ENCODE measurements at places on chromosomes 16 and 17.

- no peak for DNase-seq
Measured at GRCh38 chr17:8059131-8059530, 20.3 kb downstream of the ALOX15B start.

- no peak for DNase-seq
Measured at GRCh38 chr17:15412606-15413005, 54.8 kb downstream of the CDRT4 start.

GRCh38 chr16:83338941-83339340 lies 468.8 kb upstream of the HSBP1 start:
- DNase-seq = no peak

DNA sequence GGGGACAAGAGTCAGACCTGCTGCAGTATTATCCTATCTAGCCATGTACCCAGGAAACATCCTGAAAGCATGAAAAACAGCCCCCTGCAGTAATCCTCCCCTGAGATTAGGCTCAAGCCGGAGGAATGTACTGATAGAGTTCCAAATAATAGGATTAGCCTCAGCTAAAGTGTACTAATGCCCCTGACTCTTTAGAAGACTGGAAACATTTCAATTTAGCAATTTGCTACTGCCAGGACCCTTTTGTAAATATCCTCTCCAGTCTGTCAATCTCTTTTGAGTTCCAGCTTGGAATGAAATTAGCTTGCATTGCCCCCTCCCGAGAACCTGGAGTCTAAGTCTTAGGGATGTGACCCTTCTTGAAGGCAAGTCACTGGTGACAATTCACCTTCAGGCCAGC lies 110.8 kb upstream of the DNAH9 start:
- DNase-seq = no peak

- no peak for DNase-seq
Measured at GRCh38 chr17:13885953-13886889, 183.1 kb upstream of the COX10 start.

GRCh38 chr16:86216591-86216990 lies 293.7 kb upstream of the FOXF1 start:
- no peak for DNase-seq

DNA sequence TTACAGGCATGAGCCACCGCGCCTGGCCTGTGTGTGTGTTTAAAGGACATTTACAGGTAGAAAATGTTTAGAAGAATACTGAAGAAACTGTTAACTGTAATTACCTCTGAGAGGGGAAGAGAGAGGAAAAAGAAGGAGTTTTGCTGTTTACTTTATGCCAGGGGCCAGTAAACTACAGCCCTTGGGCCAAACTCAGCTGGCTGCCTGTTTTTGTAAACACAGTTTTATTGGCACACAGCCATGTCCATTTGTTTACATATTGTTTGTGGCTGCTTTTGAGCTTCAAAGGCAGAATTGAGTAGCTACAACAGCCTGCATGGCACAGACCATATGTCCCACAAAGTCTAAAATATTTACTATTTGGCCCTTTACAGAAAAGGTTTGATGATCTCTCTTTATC lies 76.4 kb downstream of the GPR139 start:
- DNase-seq = no peak

GRCh38 chr17:60086818-60087591 lies 8.3 kb upstream of the HEATR6 start:
- DNase-seq = no peak

GRCh38 chr17:78889531-78889930 lies 13.5 kb downstream of the CEP295NL start:
- no peak for DNase-seq

GRCh38 chr16:53053967-53054669 lies 673 bp upstream of the CHD9 start:
- DNase-seq = no peak

DNA sequence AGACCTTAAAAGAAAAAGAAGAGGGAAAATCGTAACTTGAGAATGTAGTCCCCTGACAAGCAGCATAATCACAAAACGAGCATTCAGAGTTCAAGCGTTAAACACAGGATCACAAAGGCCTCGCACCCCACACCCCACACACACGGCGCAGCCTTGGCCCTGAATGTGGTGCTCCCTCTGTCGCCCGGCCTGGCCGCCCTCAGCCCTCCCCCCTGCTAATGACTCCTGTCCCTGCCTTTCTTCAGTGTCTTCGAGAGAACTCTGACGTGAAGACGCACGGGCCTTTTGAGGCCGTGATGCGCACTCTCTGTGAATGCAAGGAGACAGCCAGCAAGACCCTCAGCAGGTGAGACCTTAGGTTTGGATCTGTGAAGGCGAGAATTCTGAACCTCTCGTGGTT lies 47.5 kb upstream of the ENDOV start:
- DNase-seq = no peak

- DNase-seq = no peak
Measured at GRCh38 chr17:13478326-13478830, 123.4 kb downstream of the HS3ST3A1 start.

DNA sequence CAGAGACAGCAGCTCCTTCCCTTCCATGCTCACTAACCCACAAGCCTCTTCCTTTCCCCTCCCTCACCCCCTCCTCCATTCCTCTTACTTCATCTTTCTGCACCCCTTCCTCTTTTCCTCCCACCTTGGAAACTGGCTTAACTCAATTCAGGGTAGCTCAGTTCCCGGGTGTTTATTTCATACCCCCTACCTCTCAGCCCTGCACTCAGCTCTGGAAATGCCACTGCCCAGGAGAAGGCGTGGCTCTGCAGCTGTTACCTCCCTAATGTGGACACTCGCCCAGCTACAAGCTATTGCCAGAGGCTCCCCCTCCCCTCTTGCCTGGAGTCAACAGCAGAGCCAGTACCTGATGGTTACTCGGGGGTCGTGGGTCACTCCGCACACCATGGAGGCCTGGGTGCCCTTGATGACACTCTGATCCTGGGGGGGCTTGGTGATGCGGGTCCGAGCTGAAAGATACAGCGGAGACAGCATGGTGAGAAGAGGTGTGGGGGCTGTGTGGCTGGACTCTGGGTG lies 118.4 kb upstream of the CDC42EP4 start:
- no peak for DNase-seq

GRCh38 chr17:43803758-43804157 lies 23.5 kb downstream of the CFAP97D1 start:
- DNase-seq = no peak

GRCh38 chr17:73722165-73722564 lies 77.9 kb upstream of the SDK2 start:
- no peak for DNase-seq

DNA sequence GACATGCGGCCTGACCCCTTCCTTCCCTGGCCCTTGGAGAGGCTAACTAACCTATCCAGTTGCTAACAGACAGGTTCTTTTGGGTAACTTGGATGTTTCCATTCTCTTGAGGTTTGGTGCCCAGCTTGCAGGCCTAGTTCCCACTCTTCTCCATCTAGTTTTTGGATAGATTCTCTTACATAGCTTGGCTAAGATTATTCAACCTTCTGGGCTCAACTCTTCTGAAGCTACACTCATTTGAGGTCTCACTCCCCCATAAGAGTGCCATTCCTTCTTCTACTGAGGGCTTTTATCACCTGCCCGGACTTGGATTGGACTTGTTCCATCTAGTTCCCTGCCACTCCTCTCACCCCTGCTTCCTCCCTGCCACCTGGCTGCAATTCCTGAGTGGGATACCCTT lies 44.1 kb upstream of the MARCHF10 start:
- no peak for DNase-seq

DNA sequence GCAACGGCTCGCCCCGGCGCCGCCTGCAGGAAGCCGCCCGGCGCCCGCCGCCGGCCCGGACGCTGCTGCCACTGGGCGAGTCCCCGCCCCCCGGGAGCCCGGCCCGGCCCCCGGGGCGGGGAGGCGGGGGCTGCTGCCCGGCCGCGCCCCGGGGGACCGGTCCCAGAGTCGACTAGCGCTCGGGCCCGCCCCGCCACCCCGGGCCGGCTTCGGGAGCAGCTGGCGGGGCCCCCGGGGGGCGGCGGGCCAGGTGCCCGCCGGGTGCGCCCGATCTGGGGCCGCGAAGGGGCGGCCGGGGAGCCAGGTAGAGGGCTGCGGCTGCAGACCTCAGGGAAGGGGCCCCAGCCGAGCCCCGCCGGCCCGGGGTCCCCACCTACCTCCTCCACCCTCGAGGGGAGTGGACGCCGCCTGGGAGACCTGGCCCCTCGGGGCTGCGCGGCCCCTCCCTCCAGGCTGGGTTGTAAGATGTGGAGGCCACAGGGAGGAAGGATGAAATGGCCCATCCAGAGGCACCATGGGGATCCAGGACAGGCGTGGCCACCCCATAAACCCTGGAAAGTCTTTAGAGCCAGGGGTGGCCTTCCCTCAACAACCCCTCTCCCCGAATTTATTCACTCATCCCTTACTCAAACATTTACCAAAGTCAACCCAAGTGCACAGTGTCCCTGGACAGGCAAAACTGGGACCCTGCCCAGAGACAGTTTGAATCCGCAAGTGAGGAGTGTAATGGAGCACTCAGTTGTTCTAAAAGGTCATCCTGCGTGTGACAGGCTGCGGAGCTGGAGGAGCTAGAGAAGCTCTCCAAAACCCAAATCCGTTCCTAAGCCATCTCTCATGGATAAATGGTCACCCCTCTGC lies at the start of gene CDYL2:
CDYL2 (minus strand) TSS at position 73 of the 858 bp plus-strand sequence. CDS start 425 bp downstream, outside the sequence.
- DNase-seq = no peak

- DNase-seq = no peak
Measured at GRCh38 chr17:15000661-15001060, 264.5 kb downstream of the PMP22 start.

DNA sequence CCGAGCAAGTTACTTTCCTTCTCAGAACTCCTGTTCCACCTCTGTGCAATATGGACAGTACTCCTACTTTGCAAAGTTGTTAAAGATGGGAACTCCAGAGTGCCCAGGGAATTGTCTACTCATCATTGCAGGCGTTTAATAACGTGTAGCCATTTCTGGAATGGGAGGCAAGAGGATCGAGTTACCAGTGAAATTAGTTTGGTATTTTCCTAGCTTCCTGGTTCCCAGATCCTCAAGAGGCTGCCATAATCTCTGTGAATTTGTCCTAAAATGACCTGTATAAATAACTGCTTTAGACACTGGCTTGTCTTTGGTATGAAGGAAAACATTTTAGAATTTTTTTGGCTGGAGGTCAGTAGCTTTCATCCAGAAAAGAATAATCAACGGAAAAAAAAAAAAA lies 27.7 kb downstream of the WWOX start:
- DNase-seq = no peak

DNA sequence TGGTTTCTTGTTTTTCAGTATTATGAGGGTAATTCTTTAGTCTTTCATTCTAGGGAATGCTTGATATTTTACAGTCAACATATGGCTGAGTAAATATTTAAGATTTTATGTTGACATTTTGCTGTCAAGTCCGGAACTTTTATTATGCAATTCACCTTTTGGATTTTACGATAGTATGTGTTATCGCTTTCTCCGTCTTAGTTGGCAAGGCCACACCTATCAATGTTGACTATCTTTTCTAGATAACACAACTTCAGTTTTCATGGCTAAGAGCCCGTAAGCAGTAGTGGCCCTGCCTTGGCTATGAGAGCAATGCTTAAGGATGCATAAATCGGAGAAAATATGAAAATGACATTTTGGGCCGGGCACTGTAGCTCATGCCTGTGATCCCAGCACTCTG lies 39.5 kb upstream of the CDH13 start:
- no peak for DNase-seq

DNA sequence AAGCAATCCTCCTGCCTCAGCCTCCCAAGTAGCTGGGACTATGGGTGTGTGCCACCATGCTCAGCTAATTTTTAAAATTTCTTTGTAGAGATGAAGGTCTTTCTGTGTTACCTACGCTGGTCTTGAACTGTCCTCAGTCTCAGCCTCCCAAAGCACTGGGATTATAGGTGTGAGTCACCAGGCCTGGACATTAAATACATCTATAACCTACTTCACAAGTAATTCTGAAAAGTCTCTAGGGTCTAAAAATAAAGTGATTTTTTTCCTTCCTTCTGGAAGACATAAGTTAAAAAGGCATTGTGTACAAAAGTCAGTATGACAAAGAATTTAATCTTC lies 118.3 kb downstream of the PARN start:
- DNase-seq = no peak

- peak; percentile 27 for DNase-seq
Measured at GRCh38 chr16:83402967-83403366, 404.8 kb upstream of the HSBP1 start.

- DNase-seq = no peak
Measured at GRCh38 chr17:44628243-44629188, 27.8 kb upstream of the MEIOC start.

- no peak for DNase-seq
Measured at GRCh38 chr17:77738751-77739531, 219.6 kb upstream of the TNRC6C start.
